ENCODE measurements at places on chromosomes 5 and 9. TPM values are rescaled to one million over a fixed set of nuclear protein-coding genes. Genes with fewer than 3 reads are reported as not detected.

DNA sequence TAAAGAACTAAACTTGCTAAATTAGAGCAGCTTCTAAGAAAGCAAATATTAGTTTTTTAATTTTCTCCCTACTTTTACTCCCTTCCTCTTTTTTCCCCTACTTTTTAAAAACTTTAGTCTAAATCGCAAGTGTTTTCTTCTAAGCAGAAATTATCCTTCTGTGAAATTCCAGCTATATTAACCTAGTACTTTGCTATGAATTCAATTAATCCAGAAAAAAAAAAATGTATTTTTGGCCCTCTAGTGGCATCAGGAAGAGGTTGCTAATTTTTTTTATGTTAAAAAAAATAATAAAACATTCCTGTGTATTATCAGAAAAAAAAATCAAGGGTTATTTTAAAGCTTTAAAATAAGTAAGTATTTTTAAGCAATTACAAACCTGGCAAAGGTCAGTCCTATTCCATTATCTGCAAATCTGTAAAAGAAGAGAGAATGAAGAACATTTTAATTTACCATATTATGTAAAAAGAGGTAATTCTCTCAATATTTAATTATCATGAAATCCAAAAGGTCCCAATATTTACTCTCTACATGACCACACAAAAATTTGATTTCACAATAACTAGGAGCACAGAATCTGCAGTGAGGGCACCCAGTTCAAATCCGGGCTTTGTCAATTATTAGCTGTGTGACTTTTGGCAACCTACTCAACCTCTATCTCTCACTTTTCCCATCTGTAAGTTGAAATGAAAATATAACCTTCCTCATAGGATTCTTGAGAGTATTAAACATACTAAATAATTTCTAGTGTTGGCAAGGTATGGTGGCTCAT is 52.0 kb downstream of the CEMIP2 start:
- DNase-seq, result no peak

- DNase-seq, result no peak
Observed at GRCh38 chr5:68565427-68565826, 349.9 kb downstream of the PIK3R1 start.

Gene SH3PXD2B
- total RNA-seq, result 5.4 TPM

Gene SPINK5
- 1.1 TPM for total RNA-seq

Gene SQSTM1
- 407 TPM for total RNA-seq

Gene GPR151
- not detected for total RNA-seq

Gene SV2C
- 0.22 TPM for total RNA-seq

DNA sequence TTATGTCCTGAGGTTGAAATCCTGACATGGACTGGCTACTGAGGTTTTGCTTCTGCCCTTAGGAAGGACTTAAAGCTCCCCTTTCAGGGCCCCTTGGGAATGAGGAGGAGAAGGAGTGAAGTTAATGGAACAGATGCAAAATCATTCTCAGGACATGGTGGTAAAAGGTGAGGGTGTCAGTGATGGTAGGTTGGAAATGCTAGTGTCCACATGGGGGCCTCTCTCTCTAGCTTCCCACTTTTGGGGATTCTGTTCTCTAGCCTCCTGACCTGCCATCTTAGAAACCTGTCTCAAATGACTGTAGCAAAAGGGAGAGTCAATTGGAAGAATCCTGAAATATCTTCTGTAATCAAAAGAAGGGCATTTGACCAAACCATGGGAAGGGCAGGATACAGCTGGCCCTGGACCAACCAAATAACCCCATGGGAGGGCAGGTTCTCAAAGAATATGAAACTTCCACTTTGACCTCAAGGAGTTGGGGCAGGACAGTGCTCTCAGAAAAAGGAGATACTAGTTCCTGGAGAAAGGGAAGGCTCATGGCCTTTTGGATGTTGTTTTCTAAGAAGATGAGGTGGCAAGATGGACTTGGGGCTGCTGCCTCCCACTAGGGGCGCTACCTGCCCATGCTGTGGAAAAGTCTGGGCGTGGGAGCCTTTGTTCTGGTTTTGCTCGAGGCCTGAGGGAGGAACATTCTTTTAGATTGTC is 21.2 kb upstream of the MLANA start:
- no peak for DNase-seq

Gene MCC
- total RNA-seq, result 31.9 TPM

GRCh38 chr9:134939080-134939733 is 21.5 kb upstream of the FCN1 start:
- peak; percentile 34 for DNase-seq

DNA sequence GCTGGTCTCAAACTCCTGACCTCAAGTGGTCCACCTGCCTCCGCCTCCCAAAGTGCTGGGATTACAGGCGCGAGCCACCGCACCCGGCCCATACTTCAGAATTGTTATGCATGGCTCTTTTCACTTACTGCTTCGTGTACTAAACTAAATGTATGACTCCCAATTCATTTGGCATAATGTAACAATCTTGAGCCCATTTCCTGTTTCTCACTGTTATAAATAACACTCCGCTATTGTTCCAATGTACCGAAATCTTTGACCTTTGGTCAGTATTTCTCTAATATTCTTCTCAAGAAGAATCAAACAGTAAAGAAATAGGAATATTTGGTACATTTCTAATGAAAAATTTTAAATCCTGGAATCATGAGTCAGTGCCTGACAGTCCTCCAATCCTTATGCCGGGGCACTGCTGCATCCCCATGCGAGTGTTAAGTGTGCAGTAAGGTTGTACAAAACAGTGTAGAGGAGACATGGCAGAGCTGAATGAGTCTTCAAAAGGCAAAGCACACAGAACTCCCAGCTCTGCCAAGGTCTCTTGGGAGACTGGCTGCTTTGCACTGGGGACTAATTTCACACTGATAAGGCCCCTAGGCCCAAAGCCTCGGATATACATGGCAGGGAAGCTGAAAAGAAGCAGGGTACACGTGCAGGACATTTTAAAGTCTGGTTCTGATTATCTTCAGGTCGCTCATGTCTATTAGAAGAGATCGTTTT is 58.4 kb downstream of the HABP4 start:
- DNase-seq, result no peak

DNA sequence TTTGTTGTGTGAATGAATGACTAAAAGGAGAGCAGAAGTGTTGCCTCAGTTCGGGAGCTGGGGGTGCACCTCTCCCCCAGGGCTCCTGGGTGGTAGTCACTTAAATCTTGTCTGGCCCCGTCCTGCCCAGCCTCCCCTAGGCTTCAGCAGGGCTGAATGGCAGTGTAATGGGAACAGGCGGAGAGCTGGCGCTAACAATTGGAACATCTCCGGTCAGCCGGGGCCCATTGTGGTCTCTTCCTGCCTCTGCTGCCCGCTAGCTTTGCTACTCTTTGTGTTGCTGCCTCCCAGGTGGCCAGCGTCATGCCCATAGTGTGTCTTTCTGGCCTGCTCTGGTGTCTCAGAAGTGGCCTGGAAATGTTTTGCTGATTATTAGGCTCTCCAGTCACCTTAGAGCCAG is 62.3 kb downstream of the RGS3 start:
- no peak for DNase-seq

GRCh38 chr9:17090041-17090440 is 44.8 kb upstream of the CNTLN start:
- no peak for DNase-seq

Gene IFNK
- not detected for total RNA-seq

All from Right ventricle myocardium inferior (tissue), 1 donor.